Activated CD4-positive, alpha-beta T cell treated with anti-CD3 and anti-CD28 coated beads, Interleukin-2, amount 50 U/mL, for 48 hours (primary cell): ENCODE measurements at places on chromosomes 2 and 18.

- no peak for DNase-seq
Observed at GRCh38 chr2:224449212-224450147, 47.6 kb upstream of the FAM124B start.

- no peak for DNase-seq
Observed at GRCh38 chr2:47531378-47532042, 128.6 kb downstream of the MSH2 start.

GRCh38 chr2:108632332-108633160 is 86.7 kb upstream of the RANBP2 start:
- no peak for DNase-seq

DNA sequence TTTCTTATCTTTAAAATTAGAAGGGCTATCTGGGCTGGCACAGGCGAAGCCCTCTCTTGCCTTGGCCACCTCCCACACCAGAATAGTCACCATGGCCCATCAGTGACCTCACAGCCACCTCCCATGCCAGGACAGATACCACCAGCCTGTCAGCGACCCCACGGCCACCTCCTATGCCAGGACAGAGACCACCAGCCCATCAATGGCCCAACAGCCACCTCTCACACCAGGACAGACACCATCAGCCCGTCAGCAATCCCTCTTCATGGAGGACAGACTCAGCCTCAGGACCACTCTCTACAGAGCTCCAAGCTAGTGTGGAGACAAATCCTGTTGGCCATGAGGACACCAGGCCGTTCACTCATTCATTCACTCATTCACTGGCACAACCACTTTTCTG is 74.6 kb downstream of the ASB1 start:
- DNase-seq: no peak

- no peak for DNase-seq
Observed at GRCh38 chr2:177000061-177000714, 212.4 kb upstream of the HNRNPA3 start.

DNA sequence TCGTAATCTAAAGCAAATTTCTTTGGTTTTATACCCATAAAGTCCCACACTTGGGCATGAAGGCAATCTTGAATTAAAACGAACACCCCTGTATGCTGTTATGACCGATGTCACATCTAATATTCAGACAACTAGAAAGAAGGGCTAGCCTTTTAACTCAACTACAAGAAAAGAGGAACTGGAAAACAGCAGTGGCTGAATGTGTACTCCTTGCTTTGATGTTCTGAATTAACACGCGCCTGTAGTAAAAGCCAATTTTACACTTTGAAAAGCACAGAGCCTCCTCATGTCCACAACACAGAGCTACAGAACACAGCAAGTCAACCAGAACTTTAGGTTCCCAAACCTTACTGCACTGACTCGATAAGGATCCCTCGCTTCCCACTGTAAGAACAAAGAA is 147.6 kb downstream of the HDAC4 start:
- DNase-seq: no peak

GRCh38 chr18:13984080-13984479 is 68.7 kb upstream of the MC2R start:
- no peak for DNase-seq

- DNase-seq: no peak
Observed at GRCh38 chr2:86764661-86765309, 25.9 kb downstream of the CD8A start.

- DNase-seq: no peak
Observed at GRCh38 chr2:28395334-28396061, 2.8 kb downstream of the FOSL2 start.

DNA sequence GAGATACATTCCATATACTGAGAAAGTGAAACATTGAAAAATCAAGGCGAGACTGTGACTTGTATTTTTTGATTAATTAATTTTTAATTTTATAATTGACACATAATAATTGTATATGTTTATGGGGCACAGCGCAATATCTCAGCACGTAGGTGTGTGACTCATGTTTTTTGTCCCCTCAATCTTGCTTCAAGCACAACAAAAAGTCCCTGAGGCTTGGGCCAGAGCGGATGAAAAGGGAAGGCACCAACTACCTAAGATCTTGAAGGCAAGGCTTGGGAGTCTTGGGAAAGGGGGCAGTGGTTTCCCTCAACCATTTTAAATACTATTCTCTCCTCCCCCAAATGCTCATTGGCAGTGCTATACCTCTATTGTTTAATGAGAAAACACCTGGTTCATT is 9.9 kb downstream of the SGPP2 start:
- no peak for DNase-seq

DNA sequence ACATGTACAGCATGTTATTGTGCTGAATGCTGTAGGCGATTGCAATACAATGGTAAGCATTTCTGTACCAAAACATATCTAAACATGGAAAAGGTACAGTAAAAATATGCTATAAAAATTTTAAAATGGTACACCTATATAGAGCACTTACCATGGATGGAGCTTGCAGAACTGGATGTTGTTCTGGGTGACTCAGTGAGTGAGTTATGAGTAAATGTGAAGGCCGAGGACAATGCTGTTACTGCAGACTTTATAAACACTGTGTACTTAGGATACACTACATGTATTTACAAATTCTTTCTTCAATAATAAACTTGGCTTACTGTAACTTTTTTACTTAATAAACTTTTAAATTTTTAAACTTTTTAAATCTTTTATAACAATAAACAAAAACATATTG is 473.4 kb upstream of the UBE2E3 start:
- DNase-seq: no peak

- DNase-seq: no peak
Observed at GRCh38 chr2:79619976-79620375, 107.1 kb downstream of the CTNNA2 start.

- no peak for DNase-seq
Observed at GRCh38 chr2:26279886-26280285, 35.1 kb downstream of the HADHB start.

- no peak for DNase-seq
Observed at GRCh38 chr2:188333751-188334524, 42.3 kb downstream of the GULP1 start.

DNA sequence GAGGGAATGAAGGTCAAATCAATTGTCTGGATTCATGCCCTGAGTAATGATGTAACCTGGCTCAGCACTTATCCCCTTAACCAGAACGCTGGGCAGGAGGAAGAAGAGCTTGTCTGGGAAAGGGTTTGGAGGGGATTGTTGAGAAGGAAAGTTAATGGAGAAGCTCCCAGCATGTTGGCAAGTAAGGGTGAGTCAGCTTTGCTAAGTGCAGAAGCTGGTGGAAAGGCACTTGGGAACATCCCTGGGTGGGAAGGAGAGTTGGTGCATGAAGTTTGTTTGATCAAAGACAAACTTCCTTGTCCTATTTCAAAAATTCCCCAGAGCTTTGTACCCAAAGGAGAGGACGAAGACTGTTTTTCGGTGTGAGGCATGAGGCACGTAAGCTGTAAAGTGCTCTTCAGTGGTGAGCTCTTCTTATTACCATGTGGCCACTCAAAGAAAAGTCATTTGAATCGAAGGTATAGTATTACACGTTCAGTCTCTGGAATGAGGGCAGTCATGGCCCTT is 17.6 kb upstream of the DAW1 start:
- no peak for DNase-seq

GRCh38 chr2:39686456-39686855 is 20.7 kb downstream of the TMEM178A start:
- DNase-seq: no peak

DNA sequence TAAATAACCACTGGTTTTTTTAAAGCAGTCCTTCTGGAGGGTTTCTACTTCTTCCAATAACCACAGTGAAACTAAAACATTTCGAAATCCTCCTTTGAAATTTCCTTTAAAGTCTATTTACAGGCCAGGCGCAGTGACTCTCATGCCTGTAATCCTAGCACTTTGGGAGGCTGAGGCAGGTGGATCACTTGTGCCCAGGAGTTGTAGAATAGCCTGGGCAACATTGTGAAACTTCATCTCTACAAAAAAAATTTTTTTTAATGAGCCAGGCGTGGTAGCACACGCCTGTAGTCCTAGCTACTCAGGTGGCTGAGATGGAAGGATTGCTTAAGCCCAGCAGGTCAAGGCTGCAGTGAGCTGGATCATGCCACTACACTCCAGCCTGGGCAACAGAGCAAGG is 15.2 kb downstream of the KIDINS220 start:
- DNase-seq: no peak

GRCh38 chr2:219106251-219106650 is 45.5 kb upstream of the IHH start:
- DNase-seq: no peak

- no peak for DNase-seq
Observed at GRCh38 chr2:142769761-142770160, 107.7 kb upstream of the KYNU start.

DNA sequence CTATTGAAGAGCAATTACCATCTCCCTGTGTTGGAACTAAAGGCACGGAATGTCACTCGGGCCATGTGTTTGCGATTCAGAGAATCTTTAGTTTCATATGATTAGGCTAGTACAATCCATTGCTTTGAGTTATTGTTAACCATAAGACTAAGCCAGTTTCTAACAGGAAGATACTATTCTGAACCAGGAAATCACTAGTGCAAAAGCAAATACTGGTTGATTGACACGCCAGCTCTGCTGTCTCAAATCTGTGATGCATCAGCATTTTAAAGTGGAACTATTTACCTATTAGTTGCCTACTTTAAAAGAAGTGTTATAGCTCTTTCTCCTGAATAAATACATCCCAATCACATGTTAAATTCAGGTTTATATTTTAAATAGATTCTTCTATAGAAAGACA is 61.9 kb downstream of the AFTPH start:
- no peak for DNase-seq

GRCh38 chr2:61179701-61180639 is 18.0 kb downstream of the C2orf74 start:
- no peak for DNase-seq

- DNase-seq: no peak
Observed at GRCh38 chr2:75853436-75853835, 142.7 kb upstream of the GCFC2 start.

GRCh38 chr2:1778566-1778965 is 34.3 kb upstream of the PXDN start:
- DNase-seq: no peak

GRCh38 chr2:217966423-217967070 is 36.2 kb downstream of the TNS1 start:
- no peak for DNase-seq

DNA sequence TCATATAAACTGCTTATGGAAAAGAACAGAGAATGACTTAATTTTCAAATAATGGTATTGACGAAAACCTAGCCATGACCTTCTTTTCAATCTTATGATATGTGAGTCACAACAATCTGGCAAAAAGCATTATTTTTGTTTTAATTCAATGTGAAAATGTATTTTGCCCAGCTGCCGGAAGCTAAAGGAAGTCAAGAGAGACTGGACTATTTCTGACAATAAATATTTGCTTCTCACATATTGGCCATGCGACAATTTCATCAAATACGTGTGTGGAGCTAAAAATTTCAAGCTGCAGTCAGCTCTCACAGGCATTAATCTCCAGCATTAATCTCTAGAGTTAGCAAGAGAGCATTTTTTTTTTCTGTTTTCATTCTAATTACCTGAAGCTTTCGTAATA is 881.0 kb downstream of the CPS1 start:
- no peak for DNase-seq

- DNase-seq: no peak
Observed at GRCh38 chr2:235365743-235366142, 128.1 kb upstream of the AGAP1 start.

- no peak for DNase-seq
Observed at GRCh38 chr2:121326628-121327027, 41.6 kb upstream of the TFCP2L1 start.

DNA sequence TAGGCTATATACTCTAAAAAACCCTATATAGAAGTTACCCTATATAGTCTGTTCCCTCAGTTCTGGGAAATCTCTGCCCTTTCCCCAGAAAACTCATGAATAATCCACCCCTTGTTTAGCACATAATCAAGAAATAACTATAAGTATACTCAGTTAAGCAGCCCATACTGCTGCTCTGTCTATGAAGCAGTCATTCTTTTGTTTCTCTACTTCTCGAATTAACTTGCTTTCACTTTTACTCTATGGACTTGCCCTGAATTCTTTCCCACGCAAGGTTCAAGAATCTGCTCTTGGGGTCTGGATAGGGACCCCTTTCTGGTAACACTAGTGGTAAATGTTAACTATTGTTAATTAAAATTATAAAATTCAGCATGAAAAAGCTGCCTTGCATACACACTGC is 17.4 kb upstream of the AP1S3 start:
- DNase-seq: no peak

- DNase-seq: no peak
Observed at GRCh38 chr2:65402323-65402722, 30.1 kb downstream of the SPRED2 start.

GRCh38 chr18:36381075-36381474 is 83.6 kb downstream of the FHOD3 start:
- no peak for DNase-seq

GRCh38 chr2:208042041-208042440 is 16.7 kb upstream of the PLEKHM3 start:
- no peak for DNase-seq

DNA sequence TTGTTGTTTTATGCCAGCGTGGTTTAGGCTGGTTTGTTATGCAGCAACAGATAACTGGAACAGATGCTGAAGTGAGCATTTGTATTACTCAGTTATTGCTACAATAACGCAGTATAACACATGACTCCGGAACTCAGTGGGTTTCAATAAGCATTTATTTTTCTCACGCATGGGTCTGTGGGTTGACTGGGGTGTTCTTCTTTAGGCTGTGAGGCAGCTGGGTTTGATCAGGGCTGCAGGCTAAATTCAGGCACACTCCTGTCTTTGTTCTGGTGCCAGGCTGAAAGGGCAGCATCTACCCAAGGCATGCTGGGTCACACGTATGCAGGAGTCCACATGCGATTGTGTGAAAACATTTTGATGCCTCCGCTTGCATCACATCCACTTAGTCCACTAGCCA is 3.8 kb upstream of the SLC1A4 start:
- DNase-seq: no peak

GRCh38 chr2:39737661-39738060 is 41.4 kb downstream of the THUMPD2 start:
- no peak for DNase-seq

- no peak for DNase-seq
Observed at GRCh38 chr2:163709270-163709669, 26.5 kb downstream of the FIGN start.

DNA sequence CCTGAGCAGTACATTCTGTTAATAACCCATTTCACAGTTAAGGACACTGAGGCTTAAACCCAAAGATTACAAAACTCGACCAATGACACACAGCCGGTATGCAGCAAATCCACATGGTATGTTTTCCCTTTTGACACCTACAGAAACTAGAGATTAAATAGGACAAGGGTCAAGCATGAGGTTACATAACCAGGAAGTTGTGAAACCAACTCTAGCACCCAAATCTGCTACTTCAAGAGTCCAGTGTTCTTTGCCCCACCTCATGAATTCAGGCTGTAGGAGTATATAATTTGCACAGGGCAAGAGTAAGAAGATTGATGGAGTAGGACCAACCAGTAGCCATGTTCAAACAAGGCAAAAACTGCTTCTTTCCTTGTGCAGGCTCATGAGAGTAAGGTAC is 249.8 kb downstream of the BCL11A start:
- DNase-seq: no peak

DNA sequence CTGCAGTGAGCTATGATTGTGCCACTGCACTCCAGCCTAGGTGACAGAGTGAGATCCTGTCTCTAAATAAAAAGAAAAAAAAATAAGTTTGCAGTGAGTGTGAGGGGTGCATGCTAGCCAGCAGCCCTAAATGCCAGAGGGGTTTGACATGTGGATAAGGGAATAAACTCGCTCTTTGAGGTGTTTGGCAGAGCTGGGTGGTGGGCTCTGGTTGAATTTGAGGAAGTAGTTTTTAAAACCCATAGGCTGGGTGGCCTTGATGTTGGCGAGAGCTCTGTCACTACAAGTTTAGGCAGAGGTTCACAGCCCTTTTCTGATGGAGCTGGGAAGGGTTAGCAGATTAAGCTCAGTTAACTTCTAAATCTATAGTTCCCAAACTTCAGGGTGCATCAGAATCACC is 3.1 kb downstream of the ANXA4 start:
- DNase-seq: no peak
